Large intestine (tissue), 12 donors: ENCODE measurements at places on chromosomes 1 and 21.

- H3K4me3 ChIP-seq, result no peak overlapping the region
- no peaks in the 10 kb centered on the region for H3K4me1 ChIP-seq
- H3K27ac ChIP-seq, result no peak overlapping the region
Measured at GRCh38 chr21:33007747-33008146, 18.0 kb upstream of the OLIG2 start.

DNA sequence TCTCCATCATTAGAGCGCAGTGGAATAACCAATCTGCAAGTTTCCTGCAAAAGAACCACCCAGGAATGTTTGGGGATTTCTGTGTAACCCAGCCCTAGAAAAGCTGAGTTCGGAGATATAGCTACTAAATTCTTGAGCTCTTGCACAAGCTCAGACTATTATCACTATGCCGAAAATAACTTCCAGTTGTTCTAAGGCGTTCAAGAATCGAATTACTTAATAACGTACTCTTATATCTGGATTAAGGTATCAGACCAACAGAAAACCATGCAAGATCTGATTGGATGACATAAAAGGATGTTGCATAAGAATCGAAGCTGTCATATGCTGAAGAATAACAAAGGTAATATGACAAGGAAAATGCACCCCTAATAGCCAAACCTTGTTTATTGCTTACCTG, 7.5 kb upstream of the LAMC2 start:
- H3K4me1 ChIP-seq, result peaks cover 35% of the 10 kb centered on the region
- no peak overlapping the region for H3K4me3 ChIP-seq
- no peak for DNase-seq
- H3K27ac ChIP-seq, result peak overlapping the region; percentile 32
- no peaks in the 10 kb centered on the region for H3K27me3 ChIP-seq

DNA sequence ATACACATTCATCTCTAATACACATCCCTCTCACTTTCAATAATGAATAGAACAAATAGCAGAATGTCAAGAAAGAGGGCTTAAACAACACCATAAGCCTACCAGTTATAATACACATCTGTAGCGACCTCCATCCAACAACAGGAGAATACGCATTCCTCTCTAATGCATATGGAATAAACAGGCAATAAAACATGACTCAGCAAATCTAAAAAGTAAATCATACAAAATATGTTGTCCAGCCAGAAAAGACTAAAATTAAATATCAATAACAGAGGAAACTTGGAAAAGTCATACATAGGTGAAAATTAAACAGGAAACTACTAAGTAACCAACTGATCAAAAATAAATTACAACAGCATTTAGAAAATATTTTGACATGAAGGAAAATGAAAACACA, 1127.5 kb upstream of the NCAM2 start:
- no peaks in the 10 kb centered on the region for H3K36me3 ChIP-seq
- no peaks in the 10 kb centered on the region for H3K27me3 ChIP-seq
- no peak overlapping the region for H3K27ac ChIP-seq
- DNase-seq, result no peak
- H3K4me3 ChIP-seq, result no peak overlapping the region

GRCh38 chr1:205179842-205180241, 31.7 kb downstream of the DSTYK start:
- no peak overlapping the region for H3K27ac ChIP-seq
- no peaks in the 10 kb centered on the region for H3K27me3 ChIP-seq
- H3K4me3 ChIP-seq, result no peak overlapping the region
- no peaks in the 10 kb centered on the region for H3K4me1 ChIP-seq

- no peaks in the 10 kb centered on the region for H3K27me3 ChIP-seq
- no peak for DNase-seq
- no peaks in the 10 kb centered on the region for H3K36me3 ChIP-seq
Measured at GRCh38 chr1:183304440-183305107, 113.6 kb downstream of the NMNAT2 start.

DNA sequence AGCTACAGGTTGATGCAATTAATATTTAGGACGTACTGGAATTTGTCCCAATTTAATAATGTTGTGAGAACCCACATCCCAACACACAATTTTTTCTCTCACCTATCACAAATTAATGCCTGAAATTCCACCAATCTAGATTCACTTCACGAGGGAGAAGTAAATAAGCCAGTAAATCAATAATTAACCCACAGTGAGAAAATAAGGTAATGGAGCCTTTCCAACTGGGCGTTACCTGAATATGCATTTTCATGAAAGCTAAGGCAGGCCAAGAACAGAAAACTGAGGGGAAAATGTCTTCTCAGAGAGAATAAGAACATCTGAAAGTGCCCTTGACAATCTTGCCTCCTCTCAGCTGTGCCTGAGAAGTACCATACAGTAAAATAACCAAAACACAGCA, 240.8 kb upstream of the NR5A2 start:
- DNase-seq, result no peak
- H3K36me3 ChIP-seq, result no peaks in the 10 kb centered on the region
- no peaks in the 10 kb centered on the region for H3K27me3 ChIP-seq
- no peaks in the 10 kb centered on the region for H3K4me1 ChIP-seq

GRCh38 chr1:18481921-18482701, 1.4 kb downstream of the KLHDC7A start:
- H3K4me1 ChIP-seq, result peaks cover 17% of the 10 kb centered on the region
- no peaks in the 10 kb centered on the region for H3K27me3 ChIP-seq
- H3K36me3 ChIP-seq, result no peaks in the 10 kb centered on the region
- peak overlapping the region; percentile 39 for H3K4me3 ChIP-seq
- no peak overlapping the region for H3K27ac ChIP-seq

DNA sequence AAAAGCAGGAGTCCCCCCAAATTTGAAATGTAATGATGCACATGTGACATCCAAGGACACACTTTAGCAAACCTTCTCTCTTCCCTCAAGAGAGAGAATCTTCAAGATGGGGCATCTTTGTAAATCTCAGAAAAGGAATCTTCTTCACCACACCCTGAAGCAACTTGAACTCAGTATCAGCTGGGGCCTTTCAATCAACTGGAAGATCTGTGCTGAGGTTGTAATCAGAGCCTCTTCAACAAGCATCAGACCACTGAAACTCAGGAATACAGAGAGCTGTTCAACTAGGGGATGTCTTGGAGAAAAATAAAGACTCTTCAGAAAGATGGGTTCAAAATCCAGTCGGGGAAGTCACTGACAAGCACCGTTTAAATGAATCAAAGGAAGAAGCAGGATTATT, 92.5 kb upstream of the CAMK1G start:
- DNase-seq, result no peak
- no peaks in the 10 kb centered on the region for H3K27me3 ChIP-seq
- H3K27ac ChIP-seq, result no peak overlapping the region
- no peaks in the 10 kb centered on the region for H3K36me3 ChIP-seq

- peaks cover 9% of the 10 kb centered on the region for H3K4me1 ChIP-seq
- no peak overlapping the region for H3K27ac ChIP-seq
- no peak overlapping the region for H3K4me3 ChIP-seq
- no peak for DNase-seq
- no peaks in the 10 kb centered on the region for H3K36me3 ChIP-seq
Measured at GRCh38 chr21:45149021-45149420, 74.6 kb downstream of the ADARB1 start.

- no peak overlapping the region for H3K27ac ChIP-seq
- peaks cover 73% of the 10 kb centered on the region for H3K36me3 ChIP-seq
- H3K4me3 ChIP-seq, result no peak overlapping the region
- peaks cover 2% of the 10 kb centered on the region for H3K4me1 ChIP-seq
- no peak for DNase-seq
- no peaks in the 10 kb centered on the region for H3K27me3 ChIP-seq
Measured at GRCh38 chr1:2170211-2170610, 24.4 kb downstream of the FAAP20 start.

- H3K4me1 ChIP-seq, result no peaks in the 10 kb centered on the region
- peaks cover 13% of the 10 kb centered on the region for H3K36me3 ChIP-seq
- peak; percentile 52 for DNase-seq
- H3K27ac ChIP-seq, result no peak overlapping the region
- no peaks in the 10 kb centered on the region for H3K27me3 ChIP-seq
Measured at GRCh38 chr1:58515794-58516401, 30.6 kb downstream of the OMA1 start.

- H3K4me1 ChIP-seq, result no peaks in the 10 kb centered on the region
- H3K4me3 ChIP-seq, result no peak overlapping the region
- H3K27me3 ChIP-seq, result no peaks in the 10 kb centered on the region
- no peak for DNase-seq
- no peak overlapping the region for H3K27ac ChIP-seq
Measured at GRCh38 chr1:214404571-214405213, 123.7 kb downstream of the SMYD2 start.

GRCh38 chr1:39164256-39164655, 40.2 kb upstream of the MACF1 start:
- H3K36me3 ChIP-seq, result no peaks in the 10 kb centered on the region

DNA sequence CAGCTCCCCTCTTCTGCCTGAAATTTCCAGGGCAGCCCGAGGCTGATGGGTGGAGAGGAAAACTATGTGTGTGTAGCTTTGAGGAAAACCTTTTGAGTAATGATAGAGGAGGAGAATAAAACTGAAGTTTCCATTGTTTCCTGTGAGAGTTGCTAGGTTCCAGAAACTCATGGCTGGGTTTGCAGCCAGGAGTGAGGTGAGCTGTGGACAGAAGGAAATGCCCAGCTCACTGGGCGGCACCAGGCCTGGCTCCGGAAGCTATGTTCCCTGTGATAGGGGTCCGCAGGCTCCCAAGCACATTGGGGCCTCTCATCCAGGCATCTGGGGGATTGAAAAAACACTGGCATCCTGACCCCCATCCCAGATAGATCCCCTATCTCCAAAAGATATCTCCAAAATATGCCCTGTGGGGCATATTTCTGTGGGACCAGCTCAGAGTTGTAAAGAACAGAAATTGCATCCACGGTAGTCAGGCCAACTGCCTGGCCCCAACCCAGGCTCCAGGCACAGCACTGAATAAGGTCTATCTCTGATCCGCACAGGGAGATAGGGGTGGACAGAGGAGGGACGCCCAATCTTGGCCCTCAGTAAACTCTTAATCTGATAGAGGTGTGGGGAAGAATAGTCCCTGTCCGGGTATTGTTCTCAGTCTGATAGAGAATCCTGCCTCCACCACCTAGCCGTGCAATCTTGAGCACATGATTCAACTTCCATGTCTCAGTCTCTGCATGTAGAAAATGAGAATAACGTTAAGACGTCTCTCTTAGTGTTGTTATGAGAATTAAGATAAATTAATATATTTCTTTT, 1.8 kb upstream of the HSPG2 start:
- DNase-seq, result no peak
- H3K27me3 ChIP-seq, result no peaks in the 10 kb centered on the region
- no peak overlapping the region for H3K4me3 ChIP-seq
- H3K27ac ChIP-seq, result peak overlapping the region; percentile 44
- H3K36me3 ChIP-seq, result no peaks in the 10 kb centered on the region

GRCh38 chr21:42698733-42699132, 45.3 kb downstream of the PDE9A start:
- no peaks in the 10 kb centered on the region for H3K4me1 ChIP-seq
- H3K36me3 ChIP-seq, result peaks cover 44% of the 10 kb centered on the region
- no peak overlapping the region for H3K27ac ChIP-seq
- no peaks in the 10 kb centered on the region for H3K27me3 ChIP-seq
- no peak overlapping the region for H3K4me3 ChIP-seq

GRCh38 chr1:153777648-153778047, 2.4 kb downstream of the SLC27A3 start:
- no peak for DNase-seq
- H3K27ac ChIP-seq, result no peak overlapping the region
- no peaks in the 10 kb centered on the region for H3K27me3 ChIP-seq
- peaks cover 21% of the 10 kb centered on the region for H3K36me3 ChIP-seq
- H3K4me3 ChIP-seq, result no peak overlapping the region

- H3K4me3 ChIP-seq, result no peak overlapping the region
- H3K36me3 ChIP-seq, result no peaks in the 10 kb centered on the region
- no peak overlapping the region for H3K27ac ChIP-seq
- no peaks in the 10 kb centered on the region for H3K4me1 ChIP-seq
Measured at GRCh38 chr1:228043281-228043848, 36.6 kb downstream of the WNT3A start.

DNA sequence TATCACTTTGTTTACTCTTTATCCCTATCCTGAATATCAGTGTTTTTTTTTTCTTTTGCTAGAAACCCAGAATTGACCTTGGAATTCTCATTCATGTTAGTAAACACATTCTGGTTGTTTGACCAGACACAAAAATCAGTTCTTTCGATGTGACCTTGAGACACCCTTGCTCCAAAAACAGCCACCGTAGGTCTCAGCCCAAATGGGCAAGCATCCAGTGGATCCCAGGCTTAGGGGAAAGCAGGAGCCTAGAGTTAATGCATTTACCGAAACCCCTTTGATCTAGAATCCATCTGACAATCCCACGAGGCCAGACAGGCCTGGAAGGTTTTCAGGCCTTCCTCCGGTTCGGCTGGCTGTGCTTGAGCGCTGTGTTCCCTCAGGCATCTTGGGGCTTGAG, 47.6 kb downstream of the IRF2BP2 start:
- no peak overlapping the region for H3K27ac ChIP-seq
- H3K4me3 ChIP-seq, result no peak overlapping the region
- DNase-seq, result no peak
- no peaks in the 10 kb centered on the region for H3K36me3 ChIP-seq
- H3K4me1 ChIP-seq, result peaks cover 16% of the 10 kb centered on the region

DNA sequence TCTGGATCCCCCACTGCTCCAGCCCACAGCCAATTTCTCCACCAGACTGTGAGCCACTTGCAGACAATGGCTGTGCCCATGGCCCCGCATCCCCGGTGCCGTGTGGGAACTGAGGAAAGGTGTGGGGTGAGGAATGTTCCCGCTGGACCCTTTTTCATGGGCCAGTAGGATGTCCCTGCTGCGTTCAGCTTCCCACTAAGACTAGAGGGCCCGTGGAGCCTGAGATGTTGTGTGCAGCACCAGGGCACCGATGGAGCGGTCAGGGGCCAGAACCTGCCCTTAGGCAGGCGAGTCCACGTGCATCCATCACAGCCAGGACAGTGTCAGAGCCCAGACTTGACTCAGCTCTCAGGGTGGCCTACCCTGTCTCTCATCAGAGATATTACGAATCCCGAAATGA, 105.7 kb upstream of the COL6A1 start:
- no peak for DNase-seq
- no peaks in the 10 kb centered on the region for H3K27me3 ChIP-seq
- no peak overlapping the region for H3K4me3 ChIP-seq
- no peak overlapping the region for H3K27ac ChIP-seq

DNA sequence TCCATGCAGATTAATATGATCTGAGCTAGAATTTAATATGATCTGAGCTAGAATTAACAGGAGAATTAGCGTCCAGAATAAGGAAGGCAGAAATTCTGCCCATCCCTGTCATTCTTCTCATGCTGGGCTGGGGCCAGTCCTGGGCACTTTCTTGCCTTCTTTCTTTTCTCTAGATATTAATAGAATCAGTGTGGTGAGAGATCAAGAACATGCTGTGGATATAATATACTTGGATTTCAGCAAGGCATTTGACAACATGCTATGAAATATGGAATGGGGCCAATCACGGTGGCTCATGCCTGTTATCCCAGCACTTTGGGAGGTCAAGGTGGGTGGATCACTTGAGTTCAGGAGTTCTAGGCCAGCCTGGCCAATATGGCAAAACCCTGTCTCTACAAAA, 18.1 kb downstream of the UBIAD1 start:
- no peak overlapping the region for H3K27ac ChIP-seq
- no peak overlapping the region for H3K4me3 ChIP-seq
- no peaks in the 10 kb centered on the region for H3K27me3 ChIP-seq
- peaks cover 30% of the 10 kb centered on the region for H3K36me3 ChIP-seq
- H3K4me1 ChIP-seq, result no peaks in the 10 kb centered on the region
